ENCODE measurements at places on chromosomes 16 and 17.

DNA sequence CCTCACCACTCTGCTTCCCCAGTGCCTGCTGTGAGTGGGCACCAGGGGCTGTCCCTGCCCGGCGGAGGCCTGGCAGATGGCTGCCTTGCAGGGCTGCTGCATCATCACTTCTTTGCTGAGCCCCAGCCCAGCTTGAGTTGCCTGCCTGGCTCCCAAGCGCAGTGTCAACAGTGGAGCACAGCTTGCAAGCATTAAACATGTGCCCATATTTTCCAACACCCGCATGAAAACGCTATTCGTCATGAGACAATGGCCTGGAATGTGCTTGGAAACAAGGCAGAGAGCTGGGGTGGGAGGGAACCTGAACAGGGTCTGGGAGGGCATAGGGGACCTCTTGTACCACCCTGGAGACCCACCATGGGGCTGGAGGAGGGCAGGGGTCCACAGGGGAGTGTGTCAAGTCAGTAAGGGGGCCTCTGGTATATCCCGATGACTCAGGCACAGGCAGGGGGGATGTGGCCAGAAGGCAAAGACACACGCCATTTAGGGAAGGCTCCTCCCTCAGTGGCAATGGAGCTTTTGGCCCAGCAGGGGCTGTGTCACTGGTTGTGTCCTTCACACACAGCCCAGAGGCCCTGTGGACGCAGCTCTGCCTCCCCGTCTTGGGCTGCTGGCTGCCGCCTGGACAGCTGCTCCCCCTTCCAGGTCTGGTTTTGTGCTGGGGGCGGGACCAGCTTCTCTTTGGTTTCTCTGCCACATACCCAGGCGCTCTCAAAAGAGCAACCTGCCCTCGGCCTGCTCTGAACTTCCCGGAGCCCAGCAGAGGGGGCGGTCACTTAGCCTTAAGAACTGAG is 17.4 kb upstream of the MTSS2 start:
- DNase-seq = no peak

DNA sequence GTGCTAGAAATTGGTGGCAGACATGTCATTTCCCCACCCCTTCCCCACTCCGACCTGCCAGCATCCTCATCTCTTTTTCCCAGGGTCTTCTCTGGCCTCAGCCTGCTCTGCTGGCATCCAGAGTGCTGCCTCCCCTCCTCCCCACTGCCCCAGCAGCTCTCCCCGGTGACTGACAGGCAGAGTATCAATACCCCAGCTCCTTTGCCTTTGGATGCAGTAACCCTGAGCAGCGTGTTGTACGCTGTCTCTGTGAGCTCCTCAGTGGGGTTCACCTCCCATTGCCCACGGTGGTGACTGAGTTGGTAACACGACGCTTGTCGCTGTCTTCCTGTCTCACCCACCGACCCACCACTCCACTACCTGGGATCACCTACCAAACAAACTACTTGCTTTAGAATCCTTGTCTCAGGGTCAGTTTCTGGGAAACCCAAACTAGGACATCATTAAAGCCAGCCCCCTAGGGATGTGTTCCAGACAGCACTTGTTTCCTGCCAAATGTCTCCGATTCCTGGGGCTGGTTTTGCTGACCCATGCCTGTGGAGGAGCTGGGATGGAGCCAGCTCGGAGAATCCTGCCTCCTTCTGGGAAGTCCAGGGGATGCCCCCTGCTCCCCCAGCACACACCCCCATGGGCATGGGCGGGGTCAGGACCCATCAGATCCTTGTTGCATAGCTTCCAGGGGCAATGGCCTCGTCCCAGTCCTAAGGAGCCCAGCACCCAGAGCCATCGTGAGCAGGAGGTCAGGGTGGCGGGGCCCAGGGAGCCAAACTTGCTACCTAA is 8.3 kb upstream of the SBK1 start:
- no peak for DNase-seq

DNA sequence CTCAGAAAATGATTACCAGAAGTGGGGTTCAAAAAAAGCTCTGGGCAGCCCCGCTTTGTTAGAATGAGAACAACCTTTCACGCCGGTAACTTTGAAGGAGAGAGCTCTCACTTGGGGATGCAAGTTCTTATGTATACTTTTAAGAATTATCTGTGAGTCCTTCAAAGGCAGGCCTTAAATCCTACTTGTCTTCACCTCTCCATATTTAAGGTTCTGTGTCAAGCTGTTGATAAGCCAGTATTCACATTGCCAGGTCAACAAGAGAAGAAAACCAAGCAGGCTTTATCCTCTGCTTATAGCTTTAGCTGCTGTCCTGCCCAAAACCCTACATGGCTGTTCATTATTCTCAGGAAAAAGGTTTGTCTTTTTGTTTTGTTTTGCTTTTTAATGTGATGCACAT is 42.9 kb downstream of the CDRT4 start:
- DNase-seq = no peak

- DNase-seq = no peak
These were observed 223.9 kb upstream of the HS3ST3A1 start for GRCh38 chr17:13825526-13826040.

- DNase-seq = no peak
These were observed 3.3 kb upstream of the PRSS33 start for GRCh38 chr16:2790631-2791030.

- no peak for DNase-seq
These were observed 5.1 kb upstream of the HEXIM1 start for GRCh38 chr17:45143094-45143670.

DNA sequence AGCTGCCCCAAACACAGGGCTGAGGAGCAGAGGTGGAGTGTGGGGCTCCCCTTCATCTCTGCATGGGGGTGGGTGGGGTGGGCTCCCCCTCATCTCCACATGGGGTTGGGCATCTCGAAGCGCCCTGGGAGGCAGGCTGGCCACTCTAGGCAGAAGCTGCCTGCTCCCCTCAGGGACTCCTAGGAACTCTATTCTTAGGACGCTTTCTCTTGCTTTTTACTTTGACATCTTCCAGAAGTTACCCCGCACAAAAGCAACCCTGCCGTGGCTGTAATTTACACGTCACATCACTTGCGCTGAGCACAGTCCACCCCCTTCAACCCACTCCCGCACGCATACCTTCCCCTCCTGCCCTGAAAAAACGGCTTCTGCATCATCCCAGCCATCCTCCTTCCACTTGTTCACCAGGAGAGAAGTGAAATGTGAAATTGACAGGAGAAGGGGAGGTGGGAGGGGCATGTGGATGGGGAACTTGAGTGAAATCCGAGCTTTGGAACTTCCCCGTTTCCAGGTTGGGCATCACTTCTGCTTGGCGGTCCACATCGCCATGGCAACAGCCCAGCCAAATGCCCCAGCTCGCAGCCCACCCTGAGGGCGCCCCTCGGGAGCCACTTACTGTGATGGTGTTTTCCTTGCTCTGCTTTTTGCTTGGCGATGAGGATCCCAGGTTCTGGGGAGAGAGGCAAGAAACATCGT is 53.7 kb upstream of the RCVRN start:
- no peak for DNase-seq

- DNase-seq = no peak
These were observed 95.1 kb downstream of the PRKCA start for GRCh38 chr17:66397486-66397885.

- DNase-seq = no peak
These were observed 8.4 kb upstream of the DPEP3 start for GRCh38 chr16:67988675-67989074.

DNA sequence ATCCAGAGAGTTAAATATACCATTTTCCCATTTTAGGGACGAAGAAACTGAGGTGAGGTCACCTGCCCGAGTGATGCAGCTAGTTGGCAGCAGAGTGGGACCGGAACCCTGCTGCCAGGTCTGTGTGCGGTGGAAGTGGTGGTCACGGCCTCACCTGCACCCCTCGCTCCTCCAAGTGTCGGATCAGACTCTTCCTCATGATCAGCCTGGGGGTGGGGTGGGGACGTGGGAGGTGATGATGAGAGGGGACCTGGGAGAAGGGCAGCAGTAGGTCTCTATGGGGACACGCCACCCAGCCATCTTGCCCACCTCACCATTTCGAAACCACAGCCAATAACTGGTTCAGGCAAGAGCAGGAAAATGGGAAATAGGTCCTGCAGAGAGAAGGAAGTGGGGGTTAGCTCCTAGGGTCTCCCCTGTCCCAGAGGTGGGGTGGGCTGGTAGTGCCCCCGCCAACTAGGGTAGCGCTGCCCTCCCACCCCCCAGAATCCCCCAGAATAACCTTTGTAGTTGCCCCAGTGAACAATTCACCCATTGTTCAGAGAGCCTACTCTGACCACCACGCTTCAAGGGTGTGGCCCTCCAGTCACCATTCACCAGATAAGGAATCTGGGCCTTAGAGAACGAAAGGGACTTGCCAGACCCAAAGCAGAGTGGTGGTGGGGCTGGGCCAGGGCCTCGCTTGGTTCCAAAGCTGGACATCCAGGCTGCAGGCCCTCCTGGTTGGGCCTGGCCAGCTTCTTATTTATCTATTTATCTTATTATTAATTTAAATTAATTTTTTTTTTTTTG is 5.1 kb downstream of the GDPD3 start:
- no peak for DNase-seq

DNA sequence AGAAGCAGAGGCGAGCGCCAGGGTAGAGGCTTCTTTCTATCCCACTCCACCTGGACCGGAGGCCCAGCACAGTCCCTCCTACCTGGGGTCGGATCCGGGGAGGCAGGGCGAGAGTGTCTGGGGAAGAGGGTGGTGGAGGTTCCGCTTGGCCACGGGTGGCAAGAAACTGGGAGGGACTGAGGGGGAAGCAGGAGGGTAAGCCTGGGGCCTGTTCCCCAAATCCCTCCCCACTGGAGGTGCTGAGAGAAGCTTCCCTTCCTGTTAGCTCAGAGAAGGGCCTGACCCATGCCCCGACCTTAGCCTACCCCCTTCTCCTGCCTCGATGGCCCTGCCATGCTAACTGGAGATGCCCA is 1.8 kb upstream of the TPPP3 start:
- no peak for DNase-seq

- DNase-seq = peak; percentile 13
These were observed 27.1 kb upstream of the ANKFN1 start for GRCh38 chr17:56125830-56126819.

GRCh38 chr16:15928261-15929104 is 20.9 kb upstream of the ABCC1 start:
- no peak for DNase-seq

DNA sequence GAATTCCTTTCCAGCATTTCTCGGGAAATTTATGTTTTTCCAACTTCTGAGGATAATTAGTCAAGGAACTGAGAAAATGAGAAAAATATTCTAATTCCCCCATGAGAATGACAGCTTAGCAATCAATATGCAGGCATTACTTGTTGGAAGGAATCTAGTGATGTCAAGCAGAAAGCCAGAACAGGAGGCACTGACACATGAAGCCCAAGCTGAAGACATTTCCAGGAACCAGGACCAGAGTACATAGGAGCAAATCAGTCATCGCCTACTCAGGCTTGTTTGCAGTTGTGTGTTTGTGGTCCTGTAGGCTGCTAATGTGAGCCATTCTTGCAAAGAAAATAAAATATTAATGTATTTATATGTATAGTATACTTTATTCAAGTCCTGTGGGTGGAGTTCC is 89.7 kb downstream of the SALL1 start:
- DNase-seq = no peak

GRCh38 chr17:18064053-18064452 is 23.7 kb upstream of the DRG2 start:
- DNase-seq = no peak

GRCh38 chr17:10757647-10758046 is 27.8 kb upstream of the TMEM220 start:
- no peak for DNase-seq

GRCh38 chr16:11170696-11171447 is 85.1 kb downstream of the SOCS1 start:
- DNase-seq = no peak

GRCh38 chr16:83066011-83066410 is 439.2 kb downstream of the CDH13 start:
- DNase-seq = no peak

DNA sequence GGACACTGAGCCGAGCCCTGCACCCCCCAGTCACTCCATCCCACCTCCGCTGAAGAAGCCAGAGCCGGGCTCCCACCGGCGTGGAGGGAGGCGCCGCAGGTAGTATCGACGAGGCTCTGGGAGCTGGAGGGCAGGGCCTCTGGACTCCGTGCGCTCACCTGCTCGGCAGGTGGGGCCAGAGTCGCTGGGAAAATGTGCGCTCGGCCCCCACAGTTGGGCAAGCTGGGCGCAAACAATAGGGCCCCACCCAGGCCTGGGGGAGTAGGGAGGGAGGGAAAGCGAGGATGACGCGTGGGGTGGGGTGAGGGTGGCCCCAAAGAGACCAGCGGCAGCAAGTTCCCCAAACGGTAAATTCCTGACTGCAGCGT is 668 bp downstream of the JUP start:
- DNase-seq = peak; percentile 81

GRCh38 chr17:37047631-37048104 is 98.9 kb downstream of the AATF start:
- peak; percentile 80 for DNase-seq

DNA sequence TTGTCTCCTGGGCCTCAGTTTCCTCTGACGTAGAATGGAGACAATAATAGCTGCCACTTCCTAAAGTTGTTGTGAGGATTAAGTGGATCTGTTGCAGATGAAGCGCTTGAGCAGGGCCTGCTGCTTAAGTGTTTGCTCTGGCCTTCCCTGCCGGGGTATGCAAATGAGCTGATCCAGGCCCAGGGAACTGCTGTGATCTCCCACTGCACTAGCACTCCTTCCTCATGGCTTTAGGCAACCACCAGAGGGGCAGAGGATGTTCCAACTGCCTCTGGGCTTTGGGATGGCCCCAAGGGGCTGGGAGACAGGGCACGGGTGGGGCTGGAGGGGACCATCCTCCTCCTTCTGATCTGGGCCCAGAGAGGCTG is 6.2 kb downstream of the SBK1 start:
- no peak for DNase-seq

GRCh38 chr17:8159032-8159400 is 3.7 kb downstream of the VAMP2 start:
- no peak for DNase-seq

GRCh38 chr16:47667956-47668355 is 206.8 kb downstream of the PHKB start:
- DNase-seq = no peak

DNA sequence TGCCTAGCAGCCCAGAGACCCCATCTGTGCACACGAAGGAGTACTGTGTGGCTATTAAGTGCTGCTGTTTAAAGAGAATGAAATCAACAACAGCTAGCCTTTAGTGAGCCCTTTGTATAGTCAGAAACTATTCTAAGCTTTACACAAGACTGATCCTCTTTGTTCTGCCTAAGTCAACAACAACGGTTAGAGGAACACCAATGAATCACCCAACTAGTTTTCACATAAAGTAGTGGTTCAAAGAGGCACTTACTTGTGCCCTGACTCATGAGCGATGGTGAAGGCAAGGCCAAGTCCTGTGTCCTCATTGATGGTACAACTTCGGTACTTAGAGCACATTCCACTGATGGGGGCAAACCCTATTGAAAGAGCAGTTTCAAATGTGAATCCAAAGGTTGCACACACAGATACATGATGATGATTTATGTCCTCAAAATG is 75.8 kb downstream of the ADAMTS18 start:
- DNase-seq = no peak

GRCh38 chr17:61508912-61509311 is 56.7 kb downstream of the TBX4 start:
- DNase-seq = no peak

GRCh38 chr16:89506113-89506504 is 2.1 kb upstream of the SPG7 start:
- DNase-seq = no peak
